ENCODE measurements at places on chromosomes 7 and 10.

DNA sequence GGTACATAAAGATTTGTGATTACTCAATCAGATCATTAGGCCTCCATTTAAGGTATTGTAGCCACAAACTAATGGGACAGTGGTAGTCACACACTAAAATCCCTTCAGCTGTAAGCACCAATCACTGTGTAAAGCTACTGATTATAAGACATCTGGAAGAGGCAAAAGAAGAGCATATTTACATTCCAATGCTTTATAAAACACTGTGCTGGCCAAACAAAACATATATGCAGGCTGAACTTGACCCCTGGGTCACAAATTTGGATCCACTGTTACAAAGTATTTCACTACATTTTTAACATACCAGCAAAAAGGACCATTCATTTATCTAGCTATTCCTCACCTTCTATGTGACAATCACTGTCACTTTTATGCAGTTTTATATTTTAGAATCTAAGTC lies 41.4 kb upstream of the ANLN start:
- DNase-seq: no peak

DNA sequence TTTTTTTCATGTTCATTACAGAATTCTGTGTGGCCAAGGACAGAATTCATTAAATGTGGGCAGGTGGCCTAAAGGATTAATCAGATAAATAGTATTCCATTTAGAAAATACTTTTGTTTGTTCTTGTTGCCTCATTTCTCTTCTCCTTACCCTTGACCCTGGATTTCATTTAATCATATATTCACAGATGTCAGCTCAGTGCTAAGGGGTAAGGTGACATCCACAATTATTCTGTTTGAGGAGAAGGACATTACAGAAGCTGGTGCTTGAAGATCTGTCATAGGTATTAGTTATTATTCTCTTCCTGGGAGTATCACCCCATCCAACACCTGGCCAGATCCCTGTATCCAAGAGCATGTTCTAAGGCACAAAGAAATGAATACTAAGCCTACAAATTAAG lies 961.1 kb downstream of the XPNPEP1 start:
- DNase-seq: no peak

GRCh38 chr7:137408126-137408525 lies 64.6 kb upstream of the PTN start:
- DNase-seq: no peak

DNA sequence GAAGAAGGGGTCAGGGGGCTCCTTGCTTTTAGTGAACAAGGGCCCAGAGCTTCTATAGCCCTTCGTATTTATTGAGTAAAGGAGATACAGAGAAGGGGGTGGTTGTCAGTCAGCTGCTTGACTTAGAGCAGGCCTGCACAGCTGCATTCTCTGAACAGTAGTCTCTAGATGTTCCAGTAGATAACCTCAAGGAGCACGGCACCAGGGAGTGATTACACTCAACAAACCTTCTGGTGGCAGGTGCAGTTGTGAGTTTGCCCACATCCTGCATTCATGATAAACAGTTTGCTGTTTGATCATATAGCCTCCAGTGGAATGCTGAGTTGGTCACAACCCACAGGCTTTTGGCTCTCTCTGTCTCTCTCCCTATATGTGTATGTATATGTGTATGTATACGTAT lies 70.0 kb upstream of the GJD4 start:
- DNase-seq: no peak

GRCh38 chr7:55569797-55570196 lies 2.5 kb downstream of the VOPP1 start:
- DNase-seq: no peak

GRCh38 chr7:30327813-30328212 lies 43.4 kb downstream of the ZNRF2 start:
- DNase-seq: no peak

DNA sequence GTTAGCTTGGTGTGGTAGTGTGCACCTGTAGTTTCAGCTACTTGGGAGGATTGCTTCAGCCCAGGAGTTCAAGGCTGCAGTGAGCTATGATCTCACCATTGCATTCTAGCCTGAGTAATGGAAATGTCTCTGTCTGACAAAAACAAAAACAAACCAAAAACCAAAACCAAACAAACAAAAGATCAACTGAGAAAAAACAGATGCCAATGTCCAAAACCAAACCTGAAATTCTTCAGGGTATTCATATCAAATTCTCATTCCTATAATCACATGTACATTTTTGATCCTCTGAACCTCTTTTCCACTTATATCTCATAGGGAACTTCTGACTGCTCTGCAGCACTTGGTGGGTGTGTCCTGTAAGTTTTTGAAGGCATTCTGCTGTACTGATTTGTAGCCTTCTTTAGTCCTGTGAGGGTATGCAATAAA lies 87.0 kb downstream of the CDK6 start:
- no peak for DNase-seq

GRCh38 chr7:27730112-27730511 lies 9.8 kb upstream of the TAX1BP1 start:
- DNase-seq: no peak

DNA sequence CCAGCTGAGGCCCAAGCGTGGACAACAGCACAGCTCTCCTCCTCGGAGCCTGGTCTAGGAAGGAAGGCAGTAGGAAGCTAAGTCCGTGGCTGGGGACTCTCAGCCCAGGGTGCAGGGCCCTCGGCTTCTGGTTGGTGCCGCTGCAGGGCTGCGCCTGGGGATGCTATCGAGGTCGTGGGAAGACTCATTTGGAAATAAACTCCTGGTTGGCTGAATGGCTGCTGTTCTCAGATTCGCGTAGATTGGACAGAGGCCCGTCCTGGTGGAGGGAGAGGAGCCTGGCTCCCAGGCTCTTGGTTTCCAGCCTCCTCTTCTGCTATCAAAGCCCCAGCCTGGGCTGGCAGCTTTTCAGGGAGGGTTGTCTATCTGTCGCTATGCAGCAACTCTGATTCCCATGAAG lies 152.6 kb upstream of the FZD8 start:
- DNase-seq: no peak

DNA sequence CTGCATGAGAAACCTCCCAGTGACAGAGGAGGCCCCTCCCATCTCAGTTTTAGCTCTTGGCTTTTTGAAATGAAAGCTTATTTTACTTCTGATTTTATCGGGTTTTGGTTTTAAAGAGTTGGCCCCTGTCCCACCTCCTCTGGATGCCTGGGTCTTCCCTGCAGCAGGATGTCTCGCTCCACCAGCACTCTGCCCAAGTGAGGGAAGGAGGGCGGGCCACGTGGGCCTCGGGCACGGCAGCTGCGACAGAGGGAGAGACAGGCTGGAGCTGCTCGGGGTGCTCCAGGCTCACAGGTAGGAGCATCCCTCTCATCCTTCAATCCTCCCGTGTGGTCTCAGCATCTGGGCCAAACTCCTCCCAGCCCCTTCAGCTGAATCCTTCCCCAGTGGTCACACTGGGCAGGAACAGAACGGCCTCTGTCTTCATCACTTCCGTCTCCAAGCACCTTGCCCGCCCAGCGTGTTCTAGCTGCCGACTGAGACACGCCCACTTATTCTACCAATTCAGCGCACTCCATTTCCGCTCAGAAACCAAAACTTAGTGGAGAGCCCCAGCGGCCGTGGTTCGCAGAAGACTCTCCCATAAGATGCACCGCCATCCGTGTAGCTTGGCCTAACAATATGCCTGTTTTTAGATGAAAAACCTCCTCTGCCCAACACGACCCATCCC lies 222.9 kb downstream of the GLRX3 start:
- peak; percentile 9 for DNase-seq

DNA sequence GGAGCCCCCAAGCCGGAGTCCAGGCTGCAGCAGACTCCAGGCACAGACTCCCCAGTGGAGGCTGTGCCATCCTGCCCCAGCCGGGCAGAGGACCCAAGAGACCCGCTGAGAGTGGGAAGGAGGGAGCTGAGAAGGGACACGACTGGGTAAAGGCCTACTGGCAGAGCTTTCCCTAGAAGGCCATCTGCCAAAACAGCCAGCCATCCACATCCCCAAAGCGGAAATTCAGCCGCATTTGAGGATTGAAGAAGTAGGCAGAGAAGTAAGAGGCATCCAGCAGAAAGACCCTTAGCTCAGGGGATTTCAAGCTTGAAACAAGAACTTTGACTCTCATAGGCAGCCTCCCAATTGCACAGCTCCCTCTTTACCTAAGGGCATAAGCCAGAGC lies 857 bp downstream of the CPXM2 start:
- no peak for DNase-seq

GRCh38 chr10:92124616-92125143 lies 166.2 kb downstream of the CPEB3 start:
- no peak for DNase-seq

GRCh38 chr10:91768123-91768522 lies 30.1 kb upstream of the TNKS2 start:
- no peak for DNase-seq

DNA sequence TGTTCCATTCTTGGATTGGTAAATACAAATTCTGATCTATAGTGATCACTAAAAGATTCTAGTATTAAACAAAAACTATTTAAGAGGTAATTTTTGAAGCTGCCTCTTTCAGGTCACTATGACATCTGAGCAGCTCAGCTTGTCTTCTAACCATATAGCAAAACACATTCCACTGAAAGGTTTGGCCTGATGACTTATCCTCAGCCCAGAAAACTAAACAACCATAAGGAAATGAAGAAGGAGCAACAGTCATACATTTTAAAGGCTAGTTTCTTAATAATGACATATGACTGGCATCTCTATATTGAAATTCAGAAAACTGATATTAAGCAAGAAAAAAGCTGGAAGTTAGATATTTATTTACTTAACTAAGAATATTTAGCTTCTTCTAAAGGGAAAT lies 24.6 kb downstream of the NT5C2 start:
- no peak for DNase-seq

DNA sequence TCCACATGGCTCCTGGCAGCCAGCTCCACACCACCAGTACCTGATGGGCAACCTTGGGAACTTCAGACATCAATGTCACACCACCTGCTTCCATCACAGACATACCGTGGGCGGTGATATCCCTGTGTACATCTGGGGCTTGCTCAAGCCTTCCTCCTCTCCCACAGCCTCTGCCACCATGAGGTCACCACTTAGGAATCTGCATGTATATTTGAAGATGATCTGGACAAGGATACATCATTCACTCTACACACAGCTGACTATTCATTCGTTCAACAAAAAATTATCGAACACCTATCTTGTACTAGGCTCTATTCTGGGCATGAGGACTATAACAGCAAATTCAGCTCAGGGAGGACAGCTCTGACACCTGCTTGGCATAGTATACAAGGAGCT lies 6.8 kb downstream of the DLG5 start:
- DNase-seq: peak; percentile 67

DNA sequence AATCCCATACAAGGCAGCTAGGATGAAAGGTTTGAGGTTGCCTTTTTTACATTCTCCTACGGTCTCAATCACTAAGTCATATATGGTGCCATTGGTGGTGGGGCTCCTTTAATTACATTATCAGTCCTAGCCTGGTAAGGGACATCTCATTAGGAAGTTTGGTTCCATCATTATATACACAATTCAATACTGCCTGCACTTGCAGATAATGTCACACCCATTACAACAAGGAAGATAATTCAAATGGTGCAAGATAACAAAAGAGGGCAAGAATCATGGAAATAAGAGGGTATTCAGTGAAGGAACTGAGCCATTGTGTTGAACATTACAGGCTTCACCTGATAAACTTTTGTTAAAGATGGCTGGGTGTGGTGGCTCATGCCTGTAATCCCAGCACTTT lies 1.7 kb upstream of the TMEM248 start:
- no peak for DNase-seq

GRCh38 chr7:114086914-114087652 lies 168.3 kb upstream of the PPP1R3A start:
- no peak for DNase-seq

DNA sequence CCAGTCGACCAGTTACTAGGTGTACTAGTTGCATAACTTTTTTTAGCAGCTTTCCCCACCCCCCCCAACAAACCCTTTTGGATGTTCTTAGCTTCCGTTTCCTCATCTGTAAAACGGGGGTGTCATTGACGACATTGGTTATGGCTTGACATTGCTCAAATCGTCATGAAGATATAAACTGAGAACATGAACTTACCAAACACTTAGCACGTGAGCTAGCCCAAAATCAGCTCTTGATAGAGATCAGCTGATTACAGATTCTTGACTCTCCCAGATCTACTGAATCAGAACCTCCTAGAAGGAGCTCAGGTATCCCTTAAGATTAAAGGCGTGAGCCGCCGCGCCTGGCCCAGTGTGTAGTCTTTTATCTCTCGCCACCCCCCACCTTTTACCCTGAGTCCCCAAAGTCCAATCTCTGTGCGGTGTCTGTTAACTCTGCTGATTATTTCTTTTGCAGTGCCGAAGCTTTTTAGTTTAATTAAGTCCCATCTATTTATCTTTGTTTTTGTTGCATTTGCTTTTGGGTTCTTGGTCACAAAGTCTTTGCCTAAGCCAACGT lies 1.0 kb upstream of the GNA12 start:
- no peak for DNase-seq

- DNase-seq: no peak
Observed at GRCh38 chr7:129499999-129500398, 2.3 kb upstream of the SMKR1 start.

GRCh38 chr7:112206238-112206990 lies at the start of the genes DOCK4 and ZNF277:
Gene DOCK4, minus strand, starts transcription at chr7:112206399. Its CDS starts 261 bp downstream, at chr7:112206138.
Gene ZNF277, plus strand, starts transcription at chr7:112206695. Its CDS starts 22 bp downstream, at chr7:112206717.
- DNase-seq: peak; percentile 98

DNA sequence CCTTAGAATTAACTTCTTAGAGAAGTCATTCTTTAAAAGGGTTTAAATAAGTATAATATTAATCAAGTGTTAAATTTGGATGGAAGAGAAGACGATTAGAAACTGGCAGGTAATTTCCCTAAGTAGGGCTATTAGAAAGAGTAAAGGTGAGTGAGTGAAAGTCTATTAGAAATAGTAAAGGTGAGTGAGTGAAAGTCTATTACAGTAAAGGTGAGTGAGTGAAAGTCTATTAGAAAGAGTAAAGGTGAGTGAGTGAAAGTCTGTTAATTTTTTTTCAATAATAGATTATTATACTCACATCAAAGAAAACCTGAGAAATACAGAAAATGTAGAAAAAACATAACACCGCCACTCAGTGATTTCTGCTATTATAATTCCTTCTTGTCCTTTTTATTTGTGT lies 10.8 kb upstream of the HBP1 start:
- DNase-seq: no peak

- no peak for DNase-seq
Observed at GRCh38 chr10:119007211-119007574, 22.3 kb upstream of the NANOS1 start.

DNA sequence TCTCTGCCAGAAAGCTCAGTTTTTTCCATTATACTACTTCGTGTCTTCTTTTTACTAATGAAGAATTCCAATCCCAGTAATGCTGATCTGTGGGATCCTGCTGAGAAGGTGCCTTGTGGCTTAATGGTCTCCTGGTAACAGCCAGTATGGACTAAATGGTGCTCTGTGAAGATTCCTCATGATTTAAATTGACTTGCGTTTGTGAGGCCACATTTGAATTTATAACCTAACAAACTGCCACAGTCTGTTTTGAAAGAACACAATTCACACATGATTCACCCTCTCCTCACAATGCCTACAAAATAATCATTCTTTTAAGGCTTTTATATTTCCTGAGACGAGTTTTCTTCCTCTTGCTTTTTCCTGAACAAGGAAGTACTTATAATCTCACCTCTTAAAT lies 140.0 kb downstream of the MBL2 start:
- no peak for DNase-seq
